ENCODE measurements at places on chromosomes 7 and 10.

DNA sequence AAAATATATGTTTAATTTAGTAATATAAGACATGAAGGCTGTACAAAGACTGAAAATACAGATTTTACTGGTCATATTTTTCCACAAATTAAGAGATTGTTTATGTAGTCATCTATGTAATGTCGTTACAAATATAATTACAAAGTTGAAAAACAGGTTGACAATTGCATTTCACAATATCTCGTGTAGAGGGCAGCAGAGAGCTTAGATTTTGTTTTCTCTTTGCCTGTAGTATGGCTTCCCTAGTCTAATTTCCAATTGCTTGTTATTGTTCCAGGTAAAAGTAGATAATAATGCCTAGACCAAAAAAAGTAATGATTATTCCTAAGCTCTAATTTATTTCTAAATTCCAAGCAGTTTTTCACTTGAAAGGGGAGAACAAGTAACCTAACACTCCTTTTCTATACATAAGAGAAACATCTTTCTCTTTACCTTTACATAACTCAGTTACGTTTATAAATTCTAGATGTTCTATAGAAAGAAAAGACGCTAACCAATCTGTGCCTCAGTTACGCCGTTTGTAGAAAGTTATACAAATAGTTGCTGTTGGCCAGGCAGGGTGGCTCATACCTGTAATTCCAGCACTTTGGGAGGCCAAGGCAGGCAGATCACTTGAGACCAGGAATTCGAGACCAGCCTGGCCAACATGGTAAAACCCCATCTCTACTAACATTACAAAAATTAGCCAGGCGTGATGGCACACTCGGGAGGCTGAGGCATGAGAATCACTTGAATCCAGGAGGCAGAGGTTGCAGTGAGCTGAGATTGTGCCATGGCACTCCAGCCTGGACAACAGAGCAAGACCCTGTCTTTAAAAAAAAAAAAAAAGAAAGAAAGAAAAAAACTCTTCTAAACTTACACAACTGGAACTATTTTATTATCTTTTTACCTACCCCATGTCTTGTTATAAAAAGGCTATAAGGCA, 30.0 kb downstream of the NET1 start:
- no peak for DNase-seq

- DNase-seq: no peak
Observed at GRCh38 chr10:116385994-116386809, 41.4 kb upstream of the PNLIPRP3 start.

- DNase-seq: no peak
Observed at GRCh38 chr10:4028027-4028471, 243.0 kb upstream of the KLF6 start.

- DNase-seq: no peak
Observed at GRCh38 chr10:127587668-127588365, 38.7 kb downstream of the NPS start.

GRCh38 chr10:103645141-103646054, 151.9 kb downstream of the NEURL1 start:
- DNase-seq: no peak

DNA sequence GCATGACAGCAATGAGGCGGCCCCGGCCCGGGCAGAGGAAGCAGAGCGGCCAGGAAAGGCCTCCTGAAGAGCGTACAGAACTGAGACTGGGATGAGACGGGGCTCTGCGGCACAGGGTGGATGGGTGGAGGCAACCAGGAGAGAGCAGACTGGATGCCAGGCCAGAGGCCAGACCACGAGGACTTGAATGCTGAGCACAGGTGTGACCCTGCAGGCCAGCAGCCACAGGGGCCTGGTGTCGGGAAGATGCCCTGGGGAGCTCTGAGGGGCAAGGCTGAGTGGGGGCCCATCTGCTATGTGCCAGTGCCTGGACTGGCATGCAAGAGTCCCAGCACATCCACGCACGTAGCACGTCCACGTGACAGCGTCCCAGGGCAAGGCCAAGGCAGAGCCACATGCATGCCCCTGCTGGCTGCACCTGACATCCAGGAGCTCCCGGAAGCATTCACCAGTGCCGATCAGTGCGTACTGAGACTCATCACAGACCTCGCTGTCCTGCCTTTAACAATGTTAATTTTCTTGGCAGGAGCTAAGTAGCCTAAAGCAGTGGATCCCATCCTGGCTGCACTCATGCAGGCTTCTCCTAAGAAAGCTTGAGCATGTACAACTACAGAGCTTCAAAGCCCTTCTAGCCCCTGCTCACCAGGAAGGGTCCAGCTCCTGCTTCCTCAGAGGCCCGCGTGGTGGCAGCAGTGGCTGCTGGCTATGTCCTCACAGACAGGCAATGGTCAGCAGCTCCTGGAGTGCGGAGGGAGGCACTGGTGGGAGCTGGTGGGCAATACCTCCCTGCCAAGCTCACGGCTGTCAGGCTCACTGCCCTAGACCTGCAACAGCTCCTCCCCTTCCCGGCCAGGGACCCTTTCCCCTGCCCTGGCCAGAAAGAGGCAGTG, 18.0 kb downstream of the GRID1 start:
- DNase-seq: no peak

DNA sequence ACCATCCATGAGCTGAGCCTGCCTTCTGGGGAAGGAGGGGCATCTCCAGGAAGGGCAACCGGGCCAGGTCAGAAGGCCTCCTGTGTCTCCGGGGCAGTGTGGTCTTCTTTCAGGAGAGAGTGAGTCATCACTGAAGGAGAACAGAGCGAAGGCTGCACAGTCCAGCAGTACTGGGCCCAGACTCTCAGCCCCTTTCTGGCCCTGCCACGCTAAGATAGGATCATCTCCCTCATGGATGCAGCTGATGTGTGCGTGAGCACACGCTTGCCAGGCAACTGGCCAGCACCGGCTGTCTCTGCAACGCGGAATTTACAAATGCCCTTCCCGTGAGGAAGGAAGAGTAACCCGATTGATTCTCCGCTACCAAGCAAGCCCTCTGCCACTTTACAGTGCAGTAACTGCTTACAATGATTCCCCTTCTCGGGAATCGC, 328.2 kb downstream of the TNS3 start:
- no peak for DNase-seq

DNA sequence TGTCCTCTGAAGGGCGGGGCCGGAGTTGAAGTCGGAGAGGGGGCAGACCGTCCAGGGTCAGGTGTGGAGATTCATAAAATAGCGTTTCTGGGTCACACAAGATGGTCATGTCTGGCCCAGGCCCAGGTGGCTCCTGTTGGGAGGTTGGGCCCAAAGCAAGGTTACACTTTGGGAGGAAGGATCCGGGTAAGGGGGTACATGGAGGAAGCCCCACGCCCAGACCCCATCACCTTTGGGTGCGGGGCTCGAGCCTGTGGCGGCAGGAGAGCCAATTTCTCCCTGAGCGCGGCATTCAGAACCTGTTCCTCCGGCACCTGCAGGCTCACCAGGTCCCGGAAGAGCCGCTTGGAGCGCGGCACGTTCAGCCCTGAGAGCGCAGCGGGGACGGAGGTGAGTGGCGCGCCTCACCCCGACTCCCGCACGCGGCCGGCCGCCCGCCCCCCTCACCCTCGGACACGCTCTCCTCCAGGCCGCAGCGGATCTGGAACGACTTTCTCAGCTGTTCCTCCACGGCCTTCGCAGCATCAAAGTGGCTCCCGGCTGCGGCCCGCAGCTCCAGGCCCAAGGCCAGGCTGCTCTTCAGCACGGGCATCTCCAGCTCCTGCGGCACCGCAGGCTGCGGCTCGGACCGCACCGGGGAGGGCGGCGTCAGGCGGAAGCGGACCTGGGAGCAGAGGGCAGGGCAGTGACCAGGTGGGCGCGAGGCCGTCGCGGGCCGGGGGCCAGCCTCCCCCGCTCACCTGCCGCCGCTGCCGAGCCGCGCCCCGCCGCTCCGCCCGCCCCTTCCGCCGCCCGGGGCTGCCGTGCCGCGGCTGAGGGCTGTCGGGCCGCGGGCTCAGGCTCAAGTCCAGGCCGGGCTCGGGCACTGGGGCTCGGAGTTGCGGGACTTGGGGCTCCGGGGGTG, 644 bp downstream of the PPP1R35 start:
- DNase-seq: no peak

DNA sequence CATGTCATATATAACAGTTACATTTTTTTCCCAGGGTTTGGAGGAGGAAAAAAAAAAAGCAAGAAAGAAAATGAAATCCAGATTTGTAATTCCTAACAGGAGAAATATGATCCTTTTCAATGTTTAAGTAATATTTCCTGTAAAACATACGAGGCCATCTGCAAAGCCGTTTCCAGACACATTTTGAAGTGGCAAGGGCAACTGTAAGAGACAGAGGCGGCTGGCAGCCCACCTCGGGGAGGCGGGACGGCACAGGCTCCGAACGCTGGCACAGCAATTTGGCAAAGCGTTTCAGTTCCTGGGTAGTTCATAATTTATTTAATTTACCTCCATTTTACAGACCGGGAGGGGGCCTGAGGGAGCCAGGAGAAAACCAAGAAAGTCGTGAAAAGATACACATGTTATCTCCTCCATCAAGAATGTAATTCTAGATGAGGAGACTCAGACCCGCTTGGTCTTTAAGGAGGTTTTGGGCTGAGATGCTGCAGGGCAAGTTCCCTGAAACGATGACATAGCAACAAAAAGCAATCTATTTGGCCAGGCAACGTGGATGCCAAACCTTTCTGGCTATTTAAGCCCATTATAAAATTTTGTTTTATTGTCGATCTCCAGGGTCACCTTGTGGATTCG, 448.5 kb upstream of the MKI67 start:
- DNase-seq: no peak

GRCh38 chr10:54335296-54335695, 465.7 kb downstream of the PCDH15 start:
- no peak for DNase-seq

GRCh38 chr7:148723166-148723559, 24.5 kb downstream of the CUL1 start:
- DNase-seq: no peak

DNA sequence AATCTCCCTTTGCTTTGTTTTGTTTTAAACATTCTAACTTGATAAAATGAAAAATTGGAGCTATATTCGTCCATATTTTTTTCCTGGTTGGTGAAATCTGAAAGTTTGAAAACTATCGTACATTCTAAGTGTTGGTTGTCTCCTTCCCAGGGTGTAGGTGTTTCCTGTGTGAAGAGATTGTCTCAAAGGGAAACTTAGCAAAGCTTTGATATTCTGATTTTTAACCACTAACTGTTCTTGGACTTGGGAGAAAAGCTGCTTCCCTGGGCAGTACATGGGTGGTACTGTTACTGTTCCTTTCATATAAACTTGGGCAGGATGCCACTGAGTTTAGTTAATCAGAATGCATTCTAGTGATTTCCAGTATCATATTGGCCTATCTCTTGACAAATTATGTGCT, 253.5 kb upstream of the LRGUK start:
- no peak for DNase-seq

- no peak for DNase-seq
Observed at GRCh38 chr10:50992972-50993766, 81.1 kb upstream of the PRKG1 start.

DNA sequence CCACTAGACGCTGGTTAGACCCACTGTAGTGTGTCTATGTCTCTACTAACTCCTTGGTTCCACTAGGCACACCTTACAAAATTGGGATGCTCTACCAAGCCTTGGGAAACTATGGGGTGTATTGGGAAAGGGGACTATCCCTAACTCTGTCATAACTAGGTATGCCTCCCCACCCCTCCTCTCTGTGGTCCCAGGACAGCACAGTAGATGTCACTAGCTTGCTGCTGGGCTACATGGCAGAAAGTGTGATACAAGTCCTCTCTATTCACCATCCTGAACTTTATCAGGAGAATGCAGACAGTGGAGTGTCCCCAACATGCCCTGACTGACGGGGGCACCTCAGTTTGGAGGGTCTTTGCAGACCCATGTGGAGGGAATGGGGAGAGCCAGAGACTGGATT, 30.3 kb upstream of the TMEM273 start:
- DNase-seq: no peak

DNA sequence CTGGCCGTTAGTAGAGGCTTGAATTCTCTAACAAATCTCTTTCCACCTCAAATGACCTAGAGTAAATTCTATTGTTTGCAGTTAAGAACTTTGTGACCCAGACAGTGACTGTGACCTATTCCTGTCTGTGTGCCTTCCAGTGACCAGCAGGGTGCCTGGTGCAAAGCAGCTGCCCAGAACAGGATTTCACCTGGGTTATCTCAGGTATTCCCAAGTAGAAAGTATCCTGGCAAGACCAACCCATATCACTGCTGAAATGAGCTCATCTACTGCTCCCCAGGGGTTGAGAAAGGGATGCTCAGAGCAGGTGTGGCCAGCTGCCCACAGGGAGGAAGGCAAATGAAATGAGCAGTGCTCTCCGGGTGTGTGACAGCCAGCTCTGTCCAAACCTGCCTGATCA, 2.1 kb upstream of the MSMB start:
- no peak for DNase-seq

- DNase-seq: no peak
Observed at GRCh38 chr10:712089-712488, 22.6 kb upstream of the DIP2C start.

GRCh38 chr10:102627736-102628293, 16.5 kb upstream of the TRIM8 start:
- no peak for DNase-seq

DNA sequence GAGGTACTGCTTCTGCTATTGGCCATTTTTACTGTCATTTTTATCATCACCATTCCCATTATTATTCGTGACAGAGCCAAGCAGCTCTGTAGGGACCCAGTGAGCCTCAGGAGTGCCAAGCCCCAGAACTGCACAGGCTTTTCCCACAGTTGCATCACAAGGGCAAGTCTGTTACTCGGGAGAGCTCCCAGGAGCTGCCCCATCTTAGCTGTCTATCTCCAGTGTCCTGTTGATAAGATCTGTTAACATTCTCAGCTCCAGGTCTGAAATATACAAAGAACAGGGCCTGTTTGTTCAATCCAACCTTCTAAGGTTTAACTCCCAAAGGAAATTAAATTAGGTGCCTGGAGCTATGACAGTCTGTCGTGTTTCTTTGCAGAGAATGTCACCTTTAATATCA, 20.2 kb upstream of the TRIM8 start:
- no peak for DNase-seq

- no peak for DNase-seq
Observed at GRCh38 chr10:86312701-86313270, 53.8 kb downstream of the GRID1 start.

GRCh38 chr10:118311505-118311904, 30.6 kb downstream of the FAM204A start:
- DNase-seq: no peak

DNA sequence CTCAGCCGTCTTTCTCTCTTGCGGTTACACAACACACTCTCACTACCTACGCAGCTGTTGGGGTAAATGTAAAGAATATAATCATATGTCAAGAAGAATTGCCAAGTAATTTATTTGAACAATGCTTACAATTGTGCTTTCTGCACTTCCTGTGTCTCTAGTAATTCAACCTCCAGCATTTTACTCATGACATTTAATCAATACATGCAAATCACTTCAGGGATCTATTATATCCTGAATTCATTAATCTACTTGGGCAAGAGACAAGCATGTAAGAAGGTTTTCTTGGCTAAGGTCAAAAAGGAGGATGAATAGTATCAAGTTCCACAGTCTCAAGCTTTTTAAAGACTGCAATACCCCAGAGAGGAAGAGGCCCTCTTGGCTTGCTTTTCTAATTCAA, 562.9 kb upstream of the ADARB2 start:
- DNase-seq: no peak

DNA sequence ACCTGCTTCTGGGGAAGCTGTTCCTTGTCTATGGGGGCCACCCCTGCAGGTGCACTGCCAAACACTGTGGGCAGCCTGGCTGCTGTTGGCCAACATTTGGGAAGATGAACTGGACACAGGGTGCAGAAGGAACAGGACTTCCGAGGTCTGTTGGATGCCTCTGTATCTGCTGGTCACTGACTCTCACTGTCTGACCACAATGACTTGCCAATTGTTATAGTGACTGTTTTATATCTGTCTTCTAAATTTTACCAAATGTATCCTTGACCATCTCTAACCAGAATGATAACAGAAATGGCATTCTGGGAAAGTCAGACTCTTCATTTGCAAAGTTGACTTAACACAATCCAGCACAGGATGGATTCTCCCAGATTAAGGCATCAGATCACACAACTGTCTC, 214.0 kb upstream of the PRSS58 start:
- DNase-seq: no peak

Measured in iPS DF 19.7 (cell line).